ENCODE measurements at places on chromosomes 4 and X.

DNA sequence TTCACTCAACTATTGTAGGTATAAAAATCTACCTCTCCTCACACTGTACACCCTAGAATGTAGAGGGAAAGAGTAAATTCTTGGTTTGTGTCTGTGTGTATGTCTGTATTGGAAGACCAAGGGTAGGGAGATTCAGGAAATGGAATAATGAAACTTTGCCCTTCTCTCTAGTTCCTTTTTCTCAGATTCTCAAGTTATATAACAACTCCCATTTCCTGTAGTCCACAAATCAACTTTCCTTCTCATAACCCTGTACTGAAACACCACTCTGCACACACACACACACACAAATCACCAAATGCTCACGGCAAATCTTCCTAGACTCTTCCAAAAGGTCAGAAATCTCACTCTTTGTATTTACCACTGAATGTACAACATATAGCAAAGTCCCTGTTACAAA, 824.5 kb upstream of the DIAPH2 start:
- no peak for DNase-seq

- no peak for DNase-seq
Measured at GRCh38 chr4:41505161-41505661, 32.7 kb upstream of the LIMCH1 start.

DNA sequence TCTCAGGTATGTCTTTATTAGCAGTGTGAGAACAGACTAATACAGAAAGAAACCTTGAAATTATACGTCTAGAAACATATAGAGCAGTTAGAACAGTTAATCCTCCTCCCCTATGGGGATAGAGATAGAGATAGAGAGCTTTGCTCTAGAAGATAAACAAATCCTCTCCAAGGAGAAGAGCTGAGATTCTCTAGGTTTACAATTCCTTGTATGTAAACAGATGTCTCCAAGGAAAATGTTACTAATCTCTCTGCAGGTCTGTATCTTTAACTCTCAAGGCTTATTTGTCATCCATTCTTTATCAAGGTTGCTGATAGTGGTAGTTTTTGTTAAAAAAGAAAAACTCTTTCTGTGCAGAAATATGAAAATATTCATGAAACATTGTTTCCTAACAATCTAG, 282.1 kb upstream of the GIMD1 start:
- DNase-seq = no peak

DNA sequence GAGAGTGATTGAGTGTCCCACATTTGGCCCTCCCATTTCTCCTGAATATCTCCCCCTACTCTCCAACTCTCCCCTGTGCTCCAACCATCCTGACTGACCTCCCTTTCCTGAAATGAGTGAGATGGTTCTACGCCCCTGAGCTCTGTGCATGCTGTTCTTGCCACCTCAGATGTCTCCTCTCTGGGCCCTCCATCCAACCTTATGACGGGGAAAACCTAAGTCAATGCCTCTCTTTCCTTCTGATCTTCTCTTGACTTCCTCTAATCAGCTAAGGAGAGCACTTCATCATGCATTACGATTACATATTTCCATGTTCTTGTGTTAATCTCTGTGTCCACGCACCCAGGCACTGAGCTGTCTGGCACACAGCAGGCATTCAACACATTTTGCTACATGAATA, 1.1 kb upstream of the TNIP3 start:
- DNase-seq = no peak

DNA sequence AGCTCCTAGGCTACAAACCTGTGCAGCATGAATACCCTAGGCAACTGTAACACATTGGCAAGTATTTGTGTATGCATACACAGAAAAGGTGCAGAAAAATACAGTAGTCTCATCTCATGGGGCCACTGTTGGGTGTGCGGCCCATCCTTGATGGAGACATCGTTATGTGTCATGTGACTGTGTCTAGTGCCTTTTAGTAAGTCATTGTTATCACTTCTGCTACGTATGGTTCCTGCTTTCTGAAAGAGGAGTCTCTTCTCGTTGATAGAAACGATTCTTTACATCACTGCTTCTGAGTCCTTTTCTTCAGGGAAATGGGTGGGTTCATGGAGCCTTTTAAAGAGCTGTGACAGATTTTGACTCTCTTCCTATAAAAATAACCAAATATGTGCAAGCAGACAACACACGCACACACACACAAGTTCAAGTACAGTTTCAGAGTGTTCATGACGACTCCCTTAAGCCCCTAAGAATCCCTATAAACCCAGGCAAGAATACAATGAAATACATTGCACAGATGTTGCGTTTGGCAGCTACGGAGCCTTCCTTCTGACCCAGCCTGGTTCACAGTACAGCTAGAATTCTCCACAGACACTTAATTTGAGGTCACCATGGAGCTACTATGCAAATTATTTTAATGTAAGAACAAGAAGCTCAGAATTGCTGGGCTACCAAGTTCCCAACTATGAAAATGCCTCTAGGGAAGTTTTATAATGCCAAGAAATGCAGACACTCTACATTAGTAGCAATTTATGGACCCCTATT, 10.2 kb upstream of the STK32B start:
- DNase-seq = peak; percentile 81

DNA sequence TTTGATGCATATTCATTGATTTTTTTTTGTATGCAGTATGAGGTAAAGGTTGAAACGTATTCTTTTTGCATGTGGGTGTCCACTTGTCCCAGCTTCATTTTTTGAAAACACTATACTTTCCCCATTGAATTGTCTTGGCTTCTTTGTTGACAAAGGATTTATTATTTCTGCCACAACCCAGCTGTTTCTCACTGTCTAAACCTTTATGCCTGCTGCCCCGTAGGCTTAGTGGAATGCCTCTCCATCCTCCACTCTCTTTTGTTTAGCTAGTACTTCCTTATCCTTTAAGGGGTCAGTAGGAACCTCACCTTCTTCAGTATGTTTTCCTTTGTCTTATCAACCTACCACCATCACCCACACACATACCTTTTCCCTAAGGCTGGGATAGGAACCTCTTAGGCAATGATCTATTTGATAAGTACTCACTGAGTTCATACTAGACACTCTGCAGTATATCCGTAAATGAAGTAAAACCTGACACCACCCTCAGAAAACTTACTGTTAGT, 8.5 kb downstream of the FMR1 start:
- no peak for DNase-seq

Measured in right hindlimb (tissue), 1 donor.